ENCODE measurements at places on chromosomes 16 and 17.
A peak's percentile ranks its signal among the peaks of the same experiment; 100 is the strongest.

DNA sequence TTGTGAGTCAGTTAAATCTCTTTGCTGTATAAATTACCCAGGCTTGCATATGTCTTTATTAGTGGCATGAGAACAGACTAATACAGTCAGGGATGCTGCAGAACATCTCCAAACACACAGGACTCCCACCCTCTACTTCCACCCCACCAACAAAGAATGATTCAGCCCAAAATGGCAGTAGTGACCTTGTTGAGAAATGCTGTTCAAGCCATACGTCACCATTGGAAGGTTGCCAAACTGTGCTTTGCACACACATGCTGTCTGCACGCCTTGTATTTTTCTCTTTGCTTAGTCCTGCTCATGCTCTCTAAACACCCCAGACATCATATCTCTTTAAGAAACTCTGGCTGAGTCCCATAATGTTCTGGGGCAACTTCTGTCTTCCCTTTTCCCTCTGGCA, 589.6 kb downstream of the WWOX start:
- peak; percentile 65 for DNase-seq

DNA sequence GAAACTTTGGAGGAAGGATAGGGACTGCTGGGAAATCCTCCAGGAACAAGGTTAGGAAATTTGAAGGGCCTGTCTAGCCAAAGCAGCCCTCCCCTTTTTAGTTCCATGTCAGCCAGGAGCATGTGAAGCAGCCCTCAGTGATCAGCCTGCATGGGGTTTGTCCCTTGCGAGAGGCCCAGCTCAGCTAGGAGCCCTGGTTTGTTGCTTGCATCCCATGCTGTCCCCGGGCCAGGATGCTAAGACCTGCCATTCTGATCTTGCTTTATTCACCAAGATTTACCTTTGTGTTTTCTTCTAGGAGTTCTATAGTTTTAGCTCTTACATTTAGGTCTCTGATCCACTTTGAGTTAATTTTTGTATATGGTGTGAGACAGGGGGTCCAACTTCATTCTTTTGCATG, 27.6 kb downstream of the CLUAP1 start:
- no peak for DNase-seq

GRCh38 chr16:49548325-49548970, 174.8 kb downstream of the C16orf78 start:
- DNase-seq = peak; percentile 48

- DNase-seq = no peak
Measured at GRCh38 chr17:63274146-63274545, 172.0 kb downstream of the CYB561 start.

- DNase-seq = peak; percentile 49
Measured at GRCh38 chr16:19113577-19114358, at the start of gene ITPRIPL2. TSS of gene ITPRIPL2 (plus strand) at chr16:19113964. CDS start at chr16:19114462, 498 bp downstream.

DNA sequence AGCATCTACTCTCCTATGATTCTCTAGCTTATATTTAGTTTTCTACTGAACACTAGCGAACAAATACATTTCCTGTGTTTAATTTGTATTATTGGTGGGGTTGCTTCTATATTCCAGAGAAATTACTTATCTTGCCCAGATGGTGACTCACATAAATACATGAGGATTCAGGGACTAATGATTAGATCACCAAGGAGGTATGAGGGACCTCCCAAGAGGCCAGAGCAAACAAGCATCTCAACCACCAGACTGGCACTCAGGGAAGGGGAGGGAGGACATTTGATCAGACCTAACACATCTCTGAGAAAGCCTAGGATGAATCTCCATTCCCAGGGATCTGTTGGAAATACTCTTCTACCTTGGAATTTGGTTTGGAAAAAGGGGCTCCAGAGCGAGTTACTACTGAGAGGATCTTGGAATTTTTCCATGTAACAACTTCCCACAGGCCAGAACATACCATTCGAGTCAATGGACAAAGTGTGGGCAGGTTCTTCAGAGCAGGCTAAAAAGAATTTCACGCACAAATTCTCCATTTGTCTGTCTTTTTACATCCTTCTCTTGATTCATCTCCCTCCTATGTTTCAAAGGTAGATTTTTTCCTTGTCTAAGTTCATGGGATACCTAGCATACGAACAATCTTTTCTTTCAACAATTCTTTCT, 262.6 kb upstream of the MYOCD start:
- no peak for DNase-seq

DNA sequence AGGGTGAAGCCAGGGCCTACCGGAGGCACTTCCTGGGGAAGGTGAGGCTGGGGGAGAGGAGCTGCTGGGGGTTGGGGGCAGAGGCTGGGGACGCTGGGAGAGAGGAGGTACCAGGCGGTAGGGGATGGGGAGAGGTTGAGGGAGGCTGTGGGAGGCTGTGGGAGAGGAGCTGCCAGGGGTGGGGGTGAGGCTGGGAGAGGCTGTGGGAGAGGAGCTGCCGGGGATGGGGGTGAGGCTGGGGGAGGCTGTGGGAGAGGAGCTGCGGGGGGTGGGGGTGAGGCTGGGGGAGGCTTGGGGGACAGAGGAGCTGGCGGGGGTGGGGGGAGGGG, 99.4 kb downstream of the OR1D5 start:
- no peak for DNase-seq

GRCh38 chr16:29182501-29182900, 197.6 kb downstream of the LAT start:
- no peak for DNase-seq

- DNase-seq = no peak
Measured at GRCh38 chr16:72125635-72126428, 32.2 kb downstream of the DHX38 start.

DNA sequence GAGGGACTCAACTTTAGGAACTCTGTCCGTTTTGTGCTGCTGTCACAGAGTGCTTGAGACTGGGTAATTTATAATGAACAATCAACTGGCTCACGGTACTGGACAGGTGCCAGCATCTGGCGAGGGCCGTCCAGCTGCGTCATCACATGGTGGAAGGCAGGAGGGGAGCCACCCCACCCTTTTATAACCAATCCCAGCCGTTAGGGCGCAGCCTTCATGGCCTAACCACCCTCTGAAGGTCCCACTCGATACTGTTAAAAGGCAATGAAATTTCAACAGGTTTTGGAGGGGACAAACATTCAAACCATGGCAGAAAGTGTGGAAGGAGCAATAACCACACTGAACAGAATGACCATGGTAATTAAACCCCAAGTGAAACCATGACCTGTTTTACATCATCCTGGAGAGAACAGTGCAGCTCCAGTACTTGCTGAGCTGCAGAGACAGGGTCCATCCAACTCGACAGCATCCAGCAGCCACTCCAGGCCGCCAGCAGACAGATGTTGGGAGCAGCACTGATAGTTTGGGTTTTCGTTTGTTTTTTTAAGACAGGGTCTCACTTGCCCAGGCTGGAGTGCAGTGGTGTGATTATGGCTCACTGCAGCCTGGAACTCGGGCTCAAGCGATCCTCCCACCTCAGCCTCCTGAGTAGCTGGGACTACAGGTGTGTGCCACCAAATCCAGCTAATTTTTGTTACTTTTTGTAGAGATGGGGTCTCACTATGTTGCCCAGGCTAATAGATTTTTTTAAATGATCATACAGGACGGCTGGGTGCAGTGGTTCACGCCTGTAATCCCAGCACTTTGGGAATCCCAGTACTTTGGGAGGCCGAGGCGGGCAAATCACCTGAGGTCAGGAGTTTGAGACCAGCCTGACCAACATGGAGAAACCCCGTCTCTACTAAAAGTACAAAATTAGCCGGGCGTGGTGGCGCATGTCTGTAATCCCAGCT, 11.0 kb downstream of the CHMP6 start:
- DNase-seq = no peak

GRCh38 chr16:761625-762513, 1.3 kb downstream of the MSLN start:
- DNase-seq = no peak

- DNase-seq = no peak
Measured at GRCh38 chr17:81263371-81264181, 24.5 kb downstream of the NDUFAF8 start.

- peak; percentile 53 for DNase-seq
Measured at GRCh38 chr17:81401723-81402529, 6.7 kb downstream of the BAHCC1 start.

DNA sequence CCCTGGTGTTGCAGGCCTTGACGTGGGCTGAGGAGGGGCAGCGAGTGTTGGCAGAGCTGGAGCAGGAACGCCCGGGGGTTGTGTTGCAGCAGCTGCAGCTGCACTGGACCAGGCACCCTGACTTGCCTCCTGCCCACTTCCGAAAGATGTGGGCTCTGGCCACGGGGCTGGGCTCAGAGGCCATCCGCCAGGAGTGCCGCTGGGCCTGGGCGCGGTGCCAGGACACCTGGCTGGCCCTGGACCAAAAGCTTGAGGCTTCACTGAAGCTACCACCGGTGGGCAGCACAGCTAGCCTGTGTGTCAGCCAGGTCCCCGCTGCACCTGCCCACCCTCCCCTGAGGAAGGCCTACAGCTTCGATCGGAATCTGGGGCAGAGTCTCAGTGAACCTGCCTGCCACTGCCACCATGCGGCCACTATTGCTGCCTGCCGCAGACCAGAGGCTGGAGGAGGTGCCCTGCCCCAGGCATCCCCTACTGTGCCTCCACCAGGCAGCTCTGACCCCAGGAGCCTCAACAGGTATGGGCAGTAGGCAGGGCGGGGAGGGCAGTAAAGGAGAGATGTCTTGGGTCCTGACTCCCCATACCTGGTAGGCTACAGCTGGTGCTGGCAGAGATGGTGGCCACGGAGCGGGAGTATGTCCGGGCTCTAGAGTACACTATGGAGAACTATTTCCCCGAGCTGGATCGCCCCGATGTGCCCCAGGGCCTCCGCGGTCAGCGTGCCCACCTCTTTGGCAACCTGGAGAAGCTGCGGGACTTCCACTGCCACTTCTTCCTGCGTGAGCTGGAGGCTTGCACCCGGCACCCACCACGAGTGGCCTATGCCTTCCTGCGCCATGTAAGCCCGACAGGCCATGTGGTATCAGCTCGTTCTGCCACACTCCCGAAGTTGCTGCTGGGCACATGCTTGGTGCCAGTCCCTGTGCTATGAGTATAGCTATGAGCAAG, 5.6 kb downstream of the PLEKHG4 start:
- DNase-seq = peak; percentile 21

DNA sequence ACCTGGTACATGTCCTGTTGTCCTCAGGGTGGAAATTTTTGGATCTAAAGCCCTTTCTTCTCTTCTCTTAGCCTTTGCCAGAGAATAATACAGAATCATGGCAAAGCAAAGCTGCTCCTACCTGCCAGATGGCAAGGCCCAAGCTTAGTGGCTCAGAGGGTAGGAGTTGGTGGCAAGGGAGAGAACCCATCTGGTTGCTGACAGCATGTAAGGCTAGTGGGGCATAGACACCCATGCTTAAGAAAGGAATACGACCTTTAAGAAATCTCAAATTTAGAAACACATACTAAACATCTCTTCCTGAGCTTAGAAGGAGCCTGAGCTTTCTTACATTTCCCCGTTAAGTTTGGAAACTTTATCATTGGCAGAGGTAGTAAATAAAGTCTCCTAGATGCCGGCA, 395.0 kb upstream of the SOX9 start:
- peak; percentile 87 for DNase-seq

DNA sequence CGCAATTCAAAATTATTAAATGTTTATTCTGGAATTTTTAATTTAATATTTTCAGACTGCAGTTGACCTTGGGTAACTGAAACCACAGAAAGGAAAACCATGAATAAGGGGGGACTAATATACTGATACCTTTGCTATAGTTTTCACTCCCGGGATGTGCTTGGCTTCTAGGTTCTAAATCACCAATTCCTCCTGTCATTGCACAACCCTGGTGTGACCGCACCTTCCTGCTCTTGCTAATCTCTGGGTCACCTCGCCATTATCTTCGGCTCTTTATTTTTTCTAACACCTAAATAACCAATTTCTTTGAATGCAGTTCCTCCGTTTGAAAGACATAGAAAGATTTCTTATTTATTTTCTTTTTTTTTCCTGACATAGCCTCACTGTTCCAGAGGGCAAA, 634.5 kb upstream of the GOT2 start:
- no peak for DNase-seq

DNA sequence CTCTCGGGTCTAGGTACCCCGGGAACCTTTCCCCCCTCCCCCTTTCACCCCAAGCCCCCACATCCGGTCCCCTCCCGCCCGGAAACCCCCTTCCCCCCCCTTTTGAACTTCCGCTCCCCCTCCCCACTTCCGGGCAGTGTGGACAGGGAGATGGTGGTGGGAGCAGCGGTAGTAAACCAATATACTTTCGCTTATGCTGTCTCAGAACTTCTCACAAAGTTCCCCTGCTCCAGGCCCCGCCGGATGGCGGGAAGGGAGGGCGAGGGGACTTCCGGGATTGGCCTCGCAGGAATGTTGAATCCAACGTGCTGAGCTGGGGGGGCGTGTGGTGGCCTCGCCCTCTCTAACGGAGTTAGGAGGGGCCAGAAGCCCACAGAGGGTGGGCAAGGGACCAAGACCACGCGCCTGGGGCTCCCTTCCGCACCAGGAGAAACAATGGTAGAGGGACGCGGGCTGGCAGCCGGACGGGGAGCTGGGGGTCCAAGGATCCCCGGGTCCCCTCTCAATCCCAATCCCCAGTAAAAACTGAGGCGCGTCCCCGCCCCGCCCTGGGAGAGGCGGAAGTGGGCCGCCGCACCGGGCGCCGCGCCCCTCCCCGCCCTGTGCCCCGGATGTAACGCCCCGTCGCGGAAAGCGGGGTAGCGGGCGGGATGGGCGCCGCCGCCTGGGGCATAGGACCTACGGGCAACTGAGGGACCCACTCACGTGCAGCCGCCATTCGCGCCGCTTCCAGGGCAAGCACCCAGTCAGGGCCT, 742 bp downstream of the PFN1 start:
- DNase-seq = peak; percentile 31

- no peak for DNase-seq
Measured at GRCh38 chr16:68486502-68487202, 38.3 kb upstream of the SMPD3 start.

GRCh38 chr16:76204249-76204648, 73.0 kb upstream of the CNTNAP4 start:
- DNase-seq = no peak

GRCh38 chr17:75111777-75112335, 2.1 kb downstream of the ARMC7 start:
- DNase-seq = no peak

- no peak for DNase-seq
Measured at GRCh38 chr16:27293343-27293742, 20.4 kb upstream of the IL4R start.

DNA sequence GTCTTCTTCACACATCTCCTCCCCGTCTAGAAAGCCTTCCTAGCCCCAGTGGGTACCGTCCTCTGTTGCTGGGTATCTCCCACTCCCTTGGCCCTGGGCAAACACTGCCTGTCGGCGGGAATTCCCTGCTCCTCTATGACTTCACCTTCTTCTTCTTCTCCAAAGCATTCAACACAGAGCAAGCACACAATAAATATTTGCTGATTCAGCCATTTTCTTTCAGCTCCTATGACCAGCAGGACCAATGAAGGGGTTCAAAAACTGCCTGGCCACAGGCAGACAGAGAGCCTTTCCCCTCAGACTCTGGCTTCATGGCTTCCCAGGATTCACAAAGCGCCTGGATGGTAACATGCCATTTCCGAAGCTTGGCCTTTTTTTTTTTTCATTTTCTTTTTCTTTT, 53.2 kb upstream of the ADCY9 start:
- no peak for DNase-seq

GRCh38 chr17:71376933-71377332, 743.9 kb upstream of the SOX9 start:
- no peak for DNase-seq

- DNase-seq = no peak
Measured at GRCh38 chr16:75073545-75074303, 42.9 kb downstream of the LDHD start.

GRCh38 chr16:68643847-68644246, 1.3 kb upstream of the CDH3 start:
- DNase-seq = no peak

GRCh38 chr16:74724820-74725549, 24.3 kb upstream of the MLKL start:
- DNase-seq = peak; percentile 63

- DNase-seq = no peak
Measured at GRCh38 chr17:37191219-37191618, 184.6 kb upstream of the C17orf78 start.

Data from brain (organoid and tissue), 16 donors.